ENCODE measurements at places on chromosomes 2 and 18. TPM values are rescaled to one million over a fixed set of nuclear protein-coding genes. Genes with fewer than 3 reads are reported as not detected.

The HOXD1 gene
- not detected for total RNA-seq

The CAD gene
- 82.5 TPM for total RNA-seq

- no peak for DNase-seq
- no peaks in the 10 kb centered on the region for H3K27me3 ChIP-seq
- no peaks in the 10 kb centered on the region for H3K36me3 ChIP-seq
- H3K4me3 ChIP-seq: no peak overlapping the region
These were observed 36.4 kb downstream of the SLC20A1 start for GRCh38 chr2:112682101-112682500.

GRCh38 chr2:16568998-16569784 is 96.4 kb downstream of the CYRIA start:
- DNase-seq: no peak
- H3K36me3 ChIP-seq: peaks cover 9% of the 10 kb centered on the region
- no peak overlapping the region for H3K4me3 ChIP-seq
- peaks cover 64% of the 10 kb centered on the region for H3K4me1 ChIP-seq

DNA sequence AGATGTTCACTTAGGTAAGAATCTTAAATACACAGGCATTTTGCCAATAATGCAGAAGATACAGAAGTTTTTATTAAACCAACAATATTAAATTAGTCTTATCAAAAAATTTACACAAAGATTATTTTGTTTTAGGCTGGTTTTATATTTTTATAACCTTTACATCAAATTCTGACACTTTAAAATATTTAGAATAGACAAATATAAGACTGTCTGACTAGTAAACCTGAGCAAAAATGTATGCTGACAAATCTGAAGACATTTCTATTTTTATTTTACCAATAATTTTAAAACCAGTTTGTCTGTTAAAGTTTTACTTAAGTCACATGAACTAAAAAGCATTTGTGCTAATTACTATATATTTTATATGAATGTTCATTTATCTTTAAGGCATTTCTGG is 72.1 kb upstream of the ZNF236 start:
- no peak for DNase-seq
- H3K27me3 ChIP-seq: no peaks in the 10 kb centered on the region
- no peak overlapping the region for H3K27ac ChIP-seq
- no peaks in the 10 kb centered on the region for H3K4me1 ChIP-seq
- H3K36me3 ChIP-seq: peaks cover 10% of the 10 kb centered on the region

DNA sequence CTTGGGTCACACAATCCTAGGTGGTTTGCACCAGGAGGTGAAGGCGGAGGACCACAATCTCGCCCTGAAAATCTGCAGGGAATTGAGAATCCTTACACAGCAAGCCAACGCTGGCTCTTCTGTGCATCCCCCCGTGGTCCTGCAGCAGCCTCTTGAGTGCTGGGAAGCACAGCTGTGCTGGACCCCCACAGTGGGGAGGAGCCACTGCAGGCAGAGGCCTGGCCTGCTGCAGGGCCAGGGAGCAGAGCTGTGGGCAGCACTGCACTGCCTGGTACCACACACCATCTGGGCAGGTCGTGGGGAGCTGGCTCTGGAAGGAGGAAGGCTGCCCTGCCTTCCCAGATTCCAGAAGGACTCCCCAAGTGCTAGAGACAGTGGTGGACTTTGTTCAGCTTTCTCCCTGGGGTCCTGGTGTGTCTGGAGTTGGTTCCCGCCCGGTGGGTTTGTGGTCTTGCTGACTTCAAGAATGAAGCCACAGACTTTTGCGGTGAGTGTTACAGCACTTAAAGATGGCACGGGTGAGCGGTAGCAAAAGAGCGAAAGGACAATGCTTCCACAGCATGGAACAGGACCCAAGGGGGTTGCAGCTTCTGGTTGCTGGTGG is 106.3 kb downstream of the FAM168B start:
- H3K27me3 ChIP-seq: no peaks in the 10 kb centered on the region
- DNase-seq: no peak
- H3K4me3 ChIP-seq: no peak overlapping the region
- no peaks in the 10 kb centered on the region for H3K36me3 ChIP-seq
- H3K4me1 ChIP-seq: no peaks in the 10 kb centered on the region
- no peak overlapping the region for H3K27ac ChIP-seq

Data from mesothelial cell of epicardium (in vitro differentiated cells).